ENCODE measurements at places on chromosomes 5 and 9. TPM values are rescaled to one million over a fixed set of nuclear protein-coding genes. Genes with fewer than 3 reads are reported as not detected.

DNA sequence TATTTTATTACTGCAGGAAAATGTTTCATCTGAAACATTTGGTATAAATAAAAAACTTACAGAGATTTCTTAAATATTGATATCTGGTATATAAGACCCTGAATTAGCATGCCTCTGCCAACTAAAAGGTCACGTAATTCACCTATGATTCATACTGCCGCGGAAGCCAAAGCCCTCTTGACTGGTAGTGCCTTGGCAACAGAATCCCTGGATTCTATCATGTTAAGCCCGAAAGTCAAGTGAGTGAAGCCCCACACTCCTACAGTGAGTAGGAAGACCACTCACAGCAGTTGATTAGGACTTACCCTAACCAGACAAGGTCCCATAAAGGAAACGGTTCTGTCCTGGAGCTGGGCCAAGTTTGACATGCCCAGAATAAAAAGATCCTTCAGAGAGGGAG lies 175.6 kb upstream of the NREP start:
- DNase-seq: no peak

DNA sequence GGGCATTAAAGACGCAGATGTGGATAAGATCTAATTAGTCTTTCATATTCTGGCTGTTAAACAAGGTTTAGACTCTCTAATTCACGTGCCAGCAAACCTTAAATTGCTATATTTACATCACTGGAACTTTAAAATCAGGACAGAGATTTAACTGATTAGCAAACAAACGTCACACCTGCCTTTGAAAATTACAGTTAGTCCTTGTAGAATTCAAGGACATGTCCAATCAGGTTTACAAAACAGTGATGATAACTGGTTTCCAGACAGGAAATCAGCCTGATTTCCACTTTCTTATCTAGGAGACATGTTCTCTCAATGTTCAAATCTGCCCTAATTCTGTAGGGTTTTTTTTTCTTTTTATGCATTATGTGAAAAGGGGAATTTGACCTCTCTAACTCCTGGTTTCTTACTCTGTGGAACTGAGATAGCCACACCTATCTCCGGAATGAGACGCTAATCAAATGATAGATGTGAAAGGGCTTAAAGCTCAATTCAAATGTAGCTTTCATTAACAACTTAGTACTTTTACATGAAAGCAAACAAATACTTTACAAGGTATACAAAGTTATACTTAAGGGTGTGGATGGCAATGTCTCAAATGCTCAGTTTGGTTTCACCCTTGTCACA lies 26.5 kb downstream of the SPINK5 start:
- DNase-seq: no peak

GRCh38 chr9:77960356-77961153 lies 71.1 kb downstream of the GNAQ start:
- no peak for DNase-seq

DNA sequence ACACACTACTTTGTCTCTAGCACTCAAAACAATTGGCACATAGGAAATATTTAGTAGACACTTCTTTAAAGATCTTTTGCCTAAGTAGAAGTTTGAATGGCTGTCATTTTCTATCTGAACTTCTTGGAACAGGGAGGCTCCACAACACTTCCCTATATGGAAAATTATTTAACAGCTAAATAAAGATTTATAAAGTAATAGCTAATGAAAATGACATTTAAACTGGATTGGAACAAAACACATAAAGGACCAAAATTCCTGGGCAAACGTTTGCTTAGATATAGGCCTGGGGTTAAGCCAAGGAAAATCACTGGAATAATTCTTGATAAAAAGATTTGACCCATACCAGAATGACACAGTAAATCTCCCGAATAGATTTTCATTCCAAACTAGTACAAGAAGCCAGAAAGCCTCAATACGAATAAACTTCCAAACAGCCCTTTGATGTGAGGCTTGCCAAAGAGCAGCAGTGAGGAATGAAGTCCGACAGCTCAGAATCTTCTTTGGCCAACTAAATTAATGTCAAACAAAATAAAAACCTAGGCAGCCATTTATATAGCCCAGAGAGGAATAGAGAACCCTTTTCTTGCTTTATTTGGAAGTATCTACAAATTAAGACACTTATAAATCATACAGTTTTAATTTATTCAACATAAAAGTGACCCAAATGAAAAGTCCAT lies 20.3 kb upstream of the RNF180 start:
- DNase-seq: no peak

GRCh38 chr9:126906091-126906490 lies 8.5 kb upstream of the RALGPS1 start:
- no peak for DNase-seq

- DNase-seq: no peak
These were observed 2.0 kb upstream of the ZNF622 start for GRCh38 chr5:16467363-16468219.

- DNase-seq: no peak
These were observed 93.1 kb downstream of the ANKRD55 start for GRCh38 chr5:56140073-56140472.

DNA sequence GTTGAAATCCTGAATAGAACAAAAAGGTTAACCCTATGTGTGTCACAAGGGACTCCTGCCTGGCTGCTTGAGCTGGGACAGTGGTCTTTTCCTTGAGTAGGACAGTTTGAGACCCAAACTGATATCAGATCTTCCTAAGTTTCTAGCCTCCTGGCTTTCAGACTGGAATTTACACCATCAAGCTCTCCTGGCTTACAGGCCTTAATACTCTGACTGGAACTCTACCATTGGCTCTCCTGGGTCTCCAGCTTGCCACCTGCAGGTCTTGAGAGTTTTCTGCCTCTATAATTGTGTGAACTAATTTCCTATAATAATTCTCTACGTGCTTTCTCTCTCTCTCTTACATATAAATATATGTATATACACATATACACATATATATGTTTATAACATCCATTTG lies 112.5 kb downstream of the PRR16 start:
- DNase-seq: no peak

GRCh38 chr5:173714551-173715428 lies 98.3 kb upstream of the BOD1 start:
- no peak for DNase-seq

DNA sequence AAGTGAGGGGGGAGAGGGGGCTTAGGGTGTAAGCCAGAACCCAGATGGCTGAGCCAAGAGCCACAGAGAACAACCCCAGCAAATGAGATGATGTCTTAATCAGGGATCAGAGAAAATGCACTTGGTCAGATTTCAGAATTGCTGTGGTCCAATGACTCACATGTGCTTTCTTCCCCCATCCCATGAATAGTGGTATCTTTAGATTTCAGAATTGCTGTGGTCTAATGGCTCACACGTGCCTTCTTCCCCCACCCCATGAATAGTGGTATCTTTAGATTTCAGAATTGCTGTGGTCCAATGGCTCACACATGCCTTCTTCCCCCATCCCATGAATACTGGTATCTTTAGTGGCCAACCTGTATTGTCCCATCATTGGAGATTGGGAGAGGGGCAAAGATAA lies 59.9 kb downstream of the IRX2 start:
- DNase-seq: no peak

- DNase-seq: no peak
These were observed 203.1 kb upstream of the ARRDC3 start for GRCh38 chr5:91586232-91586631.

GRCh38 chr5:122236270-122237040 lies 75.6 kb upstream of the SNCAIP start:
- no peak for DNase-seq

DNA sequence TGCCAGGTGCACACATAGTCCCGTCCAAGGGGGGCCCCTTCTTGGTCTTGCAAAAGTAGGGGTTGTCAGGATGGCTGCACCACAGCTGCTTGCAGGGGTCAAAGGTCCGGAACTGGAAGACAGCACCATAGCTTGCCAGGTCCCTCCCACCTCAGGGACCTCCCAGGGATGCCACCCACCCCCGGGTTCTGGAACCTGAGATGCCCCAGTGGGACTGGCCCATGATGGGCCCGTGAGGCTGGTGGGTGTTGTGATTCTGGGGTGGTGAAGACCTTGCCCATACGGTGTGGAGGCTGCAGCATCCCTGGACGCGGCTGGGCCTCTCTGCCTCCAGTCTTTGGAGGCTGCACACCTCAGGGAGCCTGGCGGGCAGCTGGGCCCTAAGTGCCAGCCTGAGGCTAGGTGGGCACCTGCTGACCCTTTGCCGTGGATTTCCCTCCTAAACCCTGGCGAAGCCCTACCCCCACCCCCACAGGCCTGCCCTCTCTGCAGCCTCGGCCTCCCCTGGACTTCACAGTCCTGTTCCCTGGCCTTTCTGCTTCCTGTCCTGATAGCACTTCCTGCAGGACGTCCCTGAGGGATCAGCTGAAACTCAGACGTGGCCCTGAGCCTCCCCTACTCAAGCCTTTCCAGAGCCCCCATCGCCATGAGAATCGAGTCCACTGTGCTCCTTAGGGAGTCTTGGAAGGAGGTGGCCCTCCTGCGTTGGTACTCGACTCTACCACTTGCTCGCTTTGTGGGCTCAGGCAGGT lies 92.1 kb downstream of the ZNF354C start:
- no peak for DNase-seq

- no peak for DNase-seq
These were observed 35.9 kb downstream of the MAMDC2 start for GRCh38 chr9:70079417-70080037.

DNA sequence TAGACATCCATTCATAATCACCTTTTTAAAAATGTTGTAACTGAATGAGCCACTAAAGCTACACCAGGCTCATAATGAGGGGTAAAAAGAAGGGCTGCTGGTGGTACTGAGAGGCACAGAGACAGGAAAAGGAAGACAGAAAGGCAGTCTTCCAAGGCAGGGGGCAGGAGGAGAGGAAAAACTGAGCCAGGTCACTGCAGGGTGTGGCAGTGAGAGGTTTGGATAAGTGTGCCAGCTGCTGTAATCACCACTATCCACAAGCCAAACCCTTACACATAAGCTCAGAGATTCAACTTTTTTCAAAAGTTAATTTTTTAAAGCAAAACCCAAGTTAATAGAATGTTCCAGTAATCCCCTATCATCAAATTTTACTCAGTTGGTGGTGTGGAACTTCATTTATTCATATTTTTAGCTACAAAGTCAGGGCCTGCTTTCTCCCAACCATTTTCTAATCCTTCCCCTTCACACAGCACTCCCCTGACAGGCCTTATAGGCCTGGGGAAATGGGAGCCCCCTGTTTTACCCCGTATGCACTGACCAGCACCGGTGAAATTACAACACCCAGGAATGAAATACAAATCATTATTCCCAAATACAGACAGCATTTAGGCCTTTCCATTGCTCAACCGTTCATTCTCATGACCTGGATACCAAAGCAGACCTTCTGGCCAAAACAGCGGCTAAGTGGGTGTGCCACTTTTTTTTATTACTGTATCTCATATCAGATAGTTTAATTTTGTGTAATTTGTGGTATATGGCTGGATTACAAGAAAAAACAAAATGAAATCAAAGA lies 76.3 kb downstream of the EFNA5 start:
- DNase-seq: no peak

- no peak for DNase-seq
These were observed 643.7 kb upstream of the ACO1 start for GRCh38 chr9:31740705-31741104.

GRCh38 chr9:70046274-70047070 lies 2.8 kb downstream of the MAMDC2 start:
- no peak for DNase-seq

DNA sequence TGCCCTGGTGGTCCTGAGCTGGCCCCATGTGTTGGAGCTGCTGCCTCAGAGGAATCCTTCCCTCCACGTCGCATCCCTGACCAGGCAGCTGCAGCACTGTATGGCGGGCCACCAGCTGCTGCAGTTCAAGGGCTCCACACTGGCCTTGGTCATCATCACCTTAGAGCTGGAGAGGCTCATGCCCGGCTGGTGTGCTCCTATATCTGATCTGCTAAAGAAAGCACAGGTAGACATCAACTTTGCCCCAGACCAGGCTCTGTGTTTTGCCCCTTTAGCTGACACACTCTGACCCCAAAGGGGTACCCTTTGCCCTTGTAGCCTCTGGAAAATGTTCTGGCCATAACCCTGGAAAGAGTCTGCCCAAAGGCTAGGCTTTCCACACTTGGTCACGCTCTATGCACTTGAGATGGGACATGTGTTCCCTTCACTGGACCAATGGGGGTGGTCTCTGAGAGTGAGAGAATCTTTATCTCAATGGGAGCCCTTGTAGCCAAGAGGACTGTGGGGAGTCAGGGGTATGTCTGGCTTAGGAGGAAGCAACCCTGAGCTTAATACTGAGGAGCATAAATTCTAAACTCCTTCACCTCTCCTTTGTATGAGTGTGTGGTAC lies 4.8 kb downstream of the CCNI2 start:
- DNase-seq: no peak

NFX1 gene
- total RNA-seq: 81.5 TPM

SMIM33 gene
- total RNA-seq: not detected

KLF4 gene
- total RNA-seq: 3.7 TPM

SMU1 gene
- 26.3 TPM for total RNA-seq

TAS2R1 gene
- not detected for total RNA-seq

EPB41L4A gene
- total RNA-seq: 12.9 TPM

STKLD1 gene
- total RNA-seq: 2.7 TPM

C9orf40 gene
- total RNA-seq: 5.8 TPM
